Central memory CD4-positive, alpha-beta T cell (primary cell): ENCODE measurements at places on chromosomes 6 and 20.

- DNase-seq, result no peak
Measured at GRCh38 chr20:497979-498378, 35.6 kb upstream of the TBC1D20 start.

DNA sequence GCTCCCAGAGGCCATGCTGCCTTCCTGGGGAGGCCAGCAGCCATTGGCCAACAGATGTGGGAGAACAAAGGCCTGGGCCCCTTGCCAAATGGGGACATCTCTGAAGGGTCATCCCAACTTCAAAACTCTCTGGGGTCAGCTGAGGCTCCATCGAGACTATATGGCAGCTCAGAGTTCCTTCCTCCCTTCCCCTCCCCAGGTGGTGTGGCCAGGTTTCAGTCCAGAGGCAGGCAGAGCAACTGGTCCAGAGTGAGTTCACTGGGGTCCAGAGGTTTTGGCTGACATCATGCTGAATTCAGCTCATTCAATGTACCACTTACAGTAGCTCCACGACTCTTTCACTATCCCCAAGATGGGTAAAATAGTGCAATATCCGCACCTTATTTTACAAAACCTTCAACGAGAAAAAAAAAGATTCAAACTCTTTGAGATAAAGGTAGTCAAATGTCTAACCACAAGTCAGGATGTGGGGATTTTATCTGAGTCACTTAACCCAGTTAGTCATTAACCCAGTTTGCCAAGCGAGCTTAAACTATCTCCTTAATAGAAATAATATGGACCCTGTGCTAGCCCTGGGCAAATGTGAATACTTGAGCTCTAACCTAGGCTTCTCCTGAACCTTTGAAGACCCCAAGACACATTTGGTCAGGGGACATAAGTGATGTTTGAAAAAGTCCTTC, 108.4 kb upstream of the PLEKHG1 start:
- peak; percentile 39 for DNase-seq

- no peak for DNase-seq
Measured at GRCh38 chr6:37971711-37972390, 152.3 kb downstream of the ZFAND3 start.

DNA sequence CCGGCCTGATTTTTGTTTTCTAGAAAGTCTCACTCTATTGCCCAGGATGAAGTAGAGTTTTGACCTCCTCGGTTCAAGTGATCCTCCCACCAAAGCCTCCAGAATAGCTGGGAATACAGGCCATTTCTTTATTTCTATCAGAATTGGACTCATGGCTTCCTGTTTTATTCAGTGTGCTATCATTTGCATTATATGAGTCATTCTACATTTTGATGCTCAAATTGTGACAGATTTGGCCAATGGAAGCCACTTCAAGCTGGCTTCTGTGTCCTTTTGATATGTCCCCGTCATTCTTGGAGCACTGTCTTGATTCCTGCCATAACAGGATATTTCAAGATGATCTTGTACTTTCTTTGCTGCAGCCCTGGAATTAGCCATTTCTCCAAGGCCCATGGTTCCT, 75.1 kb downstream of the CNBD2 start:
- DNase-seq, result no peak

DNA sequence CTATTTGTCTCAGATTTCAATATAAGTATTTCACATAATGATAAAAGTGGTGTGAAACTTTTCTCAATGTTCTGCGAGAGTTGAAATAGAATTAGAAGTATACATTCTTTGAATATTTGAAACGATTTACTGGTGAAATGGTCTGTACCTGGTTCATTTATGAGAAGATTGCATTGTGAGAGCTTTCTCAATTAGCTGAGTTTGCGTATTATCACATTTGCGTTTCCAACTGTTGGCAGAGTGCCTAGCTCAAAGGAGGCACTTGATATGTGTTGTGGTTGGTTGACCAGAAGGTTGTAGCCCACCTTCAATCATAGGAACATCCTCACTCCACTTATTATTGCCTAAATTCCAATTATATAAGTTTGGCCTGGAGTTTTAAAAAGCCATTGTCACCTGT, 58.8 kb upstream of the EXOC2 start:
- DNase-seq, result no peak

DNA sequence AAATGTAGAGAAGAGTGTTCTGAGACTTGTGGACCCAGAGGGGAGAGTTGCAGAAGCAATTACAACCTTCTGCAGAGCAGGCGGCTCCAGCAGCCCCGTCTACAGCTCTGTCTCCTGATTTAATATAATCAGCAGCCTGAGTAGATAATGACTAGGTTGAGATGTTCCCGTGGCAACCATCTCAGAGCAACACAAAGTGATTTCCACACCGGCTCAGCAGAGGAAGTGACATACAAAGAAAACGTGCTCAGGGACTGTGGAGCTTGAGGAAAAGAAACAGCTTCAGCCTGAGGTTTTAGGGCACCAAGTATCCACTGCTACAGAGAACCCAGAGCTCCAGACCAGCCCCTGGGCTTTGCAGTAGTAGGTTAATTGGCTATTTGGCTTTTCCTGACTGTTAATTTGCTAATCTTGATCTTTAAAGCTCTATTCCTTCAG, 136.4 kb downstream of the MTFR2 start:
- DNase-seq, result no peak

GRCh38 chr20:10432079-10432478, 1.9 kb downstream of the MKKS start:
- DNase-seq, result no peak

- DNase-seq, result no peak
Measured at GRCh38 chr6:73802366-73802765, 106.4 kb downstream of the CD109 start.

GRCh38 chr6:130322673-130323268, 43.0 kb upstream of the TMEM200A start:
- peak; percentile 45 for DNase-seq

GRCh38 chr20:8335059-8335458, 203.0 kb downstream of the PLCB1 start:
- no peak for DNase-seq

DNA sequence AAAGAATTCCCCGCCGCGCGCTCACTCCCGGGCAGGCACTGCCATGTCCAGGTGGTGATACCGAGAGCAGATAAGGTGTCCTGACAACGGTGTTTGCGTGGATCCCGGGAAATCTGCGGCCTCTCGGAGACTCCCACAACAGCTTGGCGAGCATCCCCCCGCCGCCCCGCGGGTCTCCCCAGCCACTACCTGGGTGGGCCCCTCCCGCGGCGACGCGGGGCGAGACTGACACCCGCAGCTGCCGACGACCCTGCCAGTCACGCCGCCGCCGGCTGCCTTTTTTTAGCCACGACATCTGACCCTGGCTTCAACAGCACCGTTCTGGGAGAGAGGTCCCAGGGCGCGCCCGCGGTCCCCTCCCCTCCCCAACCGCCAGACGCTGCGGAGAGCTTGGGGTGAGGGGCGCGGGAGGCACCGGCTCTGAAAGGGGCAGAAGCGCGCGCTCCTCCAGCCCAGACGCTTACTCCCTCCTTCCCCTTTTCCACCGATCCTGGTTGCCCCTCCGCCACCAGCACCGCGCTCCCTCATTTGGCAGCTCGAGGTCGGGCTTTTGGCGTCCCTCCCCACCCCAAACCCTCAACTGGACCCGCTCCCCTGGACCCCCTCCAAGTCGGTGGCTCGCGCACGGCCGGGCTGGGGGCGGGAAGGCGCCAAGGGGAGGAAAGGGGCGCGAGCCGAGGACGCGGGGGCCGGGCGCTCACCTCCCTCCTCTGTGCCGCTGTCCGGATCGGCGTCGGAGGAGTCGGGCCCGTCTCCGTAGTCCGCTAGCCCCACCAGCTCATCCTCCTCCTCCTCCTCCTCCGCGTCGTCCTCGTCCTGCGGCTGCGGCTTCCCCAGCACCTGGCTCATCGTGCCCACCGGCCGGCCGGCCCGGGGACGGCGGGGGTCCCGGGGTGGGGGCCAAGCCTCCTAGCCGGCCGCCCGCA, 665 bp downstream of the RRAGD start:
- peak; percentile 9 for DNase-seq

DNA sequence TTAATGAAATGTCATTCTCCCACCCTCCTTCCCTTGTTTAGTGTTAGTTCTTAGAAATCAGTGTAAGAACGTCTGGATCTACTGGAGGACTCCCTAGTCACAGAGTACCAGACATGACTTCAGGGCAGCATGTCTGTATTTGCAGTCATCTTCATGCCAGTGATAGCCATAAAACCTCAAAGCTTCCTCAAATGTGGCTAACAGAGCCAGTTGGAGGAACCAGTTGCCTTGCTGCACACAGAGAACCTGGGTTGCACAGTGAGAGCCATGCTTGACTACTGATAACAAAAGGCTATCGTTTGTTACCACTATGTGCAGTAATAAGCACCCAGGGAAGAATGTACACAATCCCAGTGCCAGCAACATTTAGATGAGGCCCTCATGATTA, 20.1 kb downstream of the NT5E start:
- DNase-seq, result no peak

- no peak for DNase-seq
Measured at GRCh38 chr6:142671791-142672190, 273.2 kb downstream of the HIVEP2 start.

- no peak for DNase-seq
Measured at GRCh38 chr6:77430504-77430903, 32.8 kb downstream of the HTR1B start.

- no peak for DNase-seq
Measured at GRCh38 chr6:163662604-163663225, 248.2 kb downstream of the QKI start.

- DNase-seq, result no peak
Measured at GRCh38 chr20:56418385-56418861, 6.4 kb downstream of the CASS4 start.
